Omental fat pad (tissue), 4 donors: ENCODE measurements at places on chromosomes 16 and 17.

GRCh38 chr17:81577278-81578000, 25.3 kb upstream of the FAAP100 start:
- DNase-seq: no peak

GRCh38 chr17:14080847-14081251, 11.5 kb downstream of the COX10 start:
- no peak for DNase-seq

DNA sequence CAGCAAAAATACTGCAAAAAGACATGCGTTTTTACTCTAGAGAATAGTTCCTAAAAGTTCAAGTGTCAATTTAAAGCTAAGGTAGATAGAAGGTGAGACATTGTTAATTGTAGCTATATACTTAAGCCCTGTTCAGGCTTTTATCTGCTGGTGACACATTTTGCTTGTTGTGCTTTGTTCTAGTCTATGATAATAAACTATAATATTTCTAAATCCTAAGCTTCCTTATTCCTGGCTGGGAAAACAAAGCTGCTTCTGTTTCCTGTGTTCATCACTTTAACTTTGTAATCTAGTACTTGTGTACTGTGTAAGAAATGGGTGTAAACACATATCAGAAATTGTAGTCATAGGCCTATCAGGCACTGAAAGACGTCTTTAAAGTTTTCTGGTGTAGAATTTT, 77.3 kb downstream of the EFCAB13 start:
- DNase-seq: no peak

DNA sequence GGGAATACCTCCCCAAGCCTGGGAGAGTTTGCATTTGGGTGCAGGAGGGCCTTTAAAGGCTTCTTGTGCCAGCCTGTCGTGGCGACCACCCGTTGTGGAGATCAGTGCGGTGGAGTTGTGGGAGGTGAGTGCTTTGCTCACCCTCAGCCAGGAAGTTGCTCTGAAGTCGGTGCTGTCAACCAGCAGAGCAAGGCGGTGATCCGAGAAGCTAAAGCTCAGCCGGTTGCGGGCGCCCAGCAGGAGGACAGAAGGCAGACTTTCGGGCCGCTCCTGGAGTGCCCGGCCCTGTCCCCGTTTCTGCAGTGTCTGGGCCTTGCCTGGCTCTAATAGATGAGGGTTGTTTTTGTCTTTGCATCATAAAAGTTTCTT, 1.4 kb downstream of the UBE2I start:
- no peak for DNase-seq

DNA sequence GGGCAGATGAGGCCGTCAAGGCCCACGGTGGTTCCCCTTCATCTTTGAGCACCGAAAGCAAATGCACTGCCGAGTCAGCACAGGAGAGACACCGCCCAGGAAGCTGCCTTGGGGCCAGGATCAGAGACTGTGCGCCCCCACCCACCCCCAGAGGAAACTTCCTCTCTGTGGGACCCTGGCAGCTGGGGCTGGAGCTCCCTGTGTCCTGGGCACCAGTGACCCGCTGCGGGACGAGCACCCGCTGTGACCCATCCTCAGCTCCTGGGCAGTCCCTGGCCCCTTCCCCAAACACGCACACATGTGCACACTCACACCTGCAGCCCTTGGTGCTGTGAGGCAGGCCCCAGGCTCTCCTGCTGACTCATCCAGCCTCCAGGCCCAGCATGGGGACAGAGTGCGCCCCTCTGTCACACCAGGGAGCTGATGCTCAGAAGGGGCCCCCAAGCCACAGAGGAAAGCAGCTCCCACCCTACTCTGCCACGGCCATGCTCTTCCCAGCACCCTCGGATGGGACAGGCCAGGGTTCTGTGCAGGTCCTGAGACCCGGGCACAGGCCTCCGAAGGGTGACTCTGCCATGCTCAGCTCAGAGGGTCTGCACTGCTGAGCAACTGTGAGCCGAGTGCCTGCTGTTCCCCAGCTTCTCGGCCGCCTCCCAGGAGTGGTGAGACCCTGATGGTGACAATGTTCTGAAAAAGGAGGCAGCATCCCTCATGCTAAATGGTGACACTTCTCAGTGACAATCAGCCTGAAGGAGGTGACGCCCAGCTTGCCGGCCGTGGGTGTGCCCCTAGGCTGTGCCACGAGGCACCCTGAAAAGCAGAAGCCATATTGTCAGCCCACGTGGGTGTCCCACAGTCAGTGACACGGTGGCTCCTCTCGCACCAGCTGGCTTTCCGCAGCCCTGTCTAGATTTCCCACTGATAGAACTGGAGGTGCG, 3.6 kb downstream of the PIEZO1 start:
- no peak for DNase-seq

GRCh38 chr17:41284043-41284442, 8.5 kb downstream of the KRTAP9-7 start:
- no peak for DNase-seq

- DNase-seq: no peak
Measured at GRCh38 chr17:5592382-5592781, 8.1 kb upstream of the NLRP1 start.

GRCh38 chr17:1546292-1546922, 16.2 kb downstream of the PITPNA start:
- DNase-seq: no peak

DNA sequence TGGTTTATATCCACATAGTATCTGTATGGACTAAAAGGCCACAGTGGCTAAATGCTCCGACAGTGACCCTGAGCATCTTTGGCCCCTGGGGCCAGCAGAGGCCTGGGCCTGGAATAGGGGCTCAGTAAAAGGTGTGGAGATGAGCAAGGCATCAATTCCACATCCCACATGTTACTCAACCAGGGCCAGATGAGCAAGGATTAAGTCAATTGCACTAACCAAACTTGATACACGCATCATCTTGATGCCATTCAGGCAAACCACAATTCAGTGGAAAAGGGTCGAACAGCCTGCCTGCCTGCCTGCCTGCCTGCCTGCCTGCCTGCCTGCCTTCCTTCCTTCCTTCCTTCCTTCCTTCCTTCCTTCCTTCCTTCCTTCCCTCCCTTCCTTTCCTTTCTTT, 53.5 kb upstream of the DNAJA2 start:
- no peak for DNase-seq

- DNase-seq: no peak
Measured at GRCh38 chr16:84161037-84161436, 15.9 kb downstream of the DNAAF1 start.

DNA sequence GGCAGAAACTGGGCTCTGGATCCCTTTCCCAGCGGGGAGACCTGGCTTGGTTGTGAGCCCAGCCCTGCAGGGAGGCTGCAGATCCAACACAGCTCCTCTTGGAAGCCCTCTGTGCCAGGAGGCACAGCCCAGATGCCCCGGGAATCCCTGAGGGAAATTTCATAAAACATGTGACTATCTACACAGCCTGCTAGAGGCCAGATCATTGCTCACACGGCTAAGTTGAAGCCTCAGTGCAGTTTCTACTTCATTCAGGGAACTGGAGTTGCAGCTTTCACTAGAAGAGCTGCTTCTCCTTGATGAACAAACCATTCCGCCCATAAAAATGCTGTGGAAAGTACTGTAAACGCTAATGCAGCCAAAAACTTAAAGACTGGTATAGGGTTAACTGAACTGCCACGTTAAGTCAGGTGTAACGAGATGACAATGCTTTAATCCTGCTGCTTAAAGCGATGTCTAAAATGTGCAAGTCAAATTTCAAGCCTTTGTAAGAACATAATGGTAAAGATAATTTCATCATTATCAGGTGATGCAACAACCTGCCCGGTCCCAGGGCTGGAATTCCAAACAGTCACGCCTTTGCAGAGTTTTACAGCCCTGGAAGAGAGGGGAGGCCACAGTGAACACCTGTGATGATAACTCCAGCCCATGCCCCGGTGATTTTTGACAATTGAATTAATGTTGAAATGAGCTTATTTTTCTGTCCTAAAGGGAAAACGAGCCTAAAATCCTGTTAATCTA, 172.5 kb downstream of the ZFHX3 start:
- no peak for DNase-seq

DNA sequence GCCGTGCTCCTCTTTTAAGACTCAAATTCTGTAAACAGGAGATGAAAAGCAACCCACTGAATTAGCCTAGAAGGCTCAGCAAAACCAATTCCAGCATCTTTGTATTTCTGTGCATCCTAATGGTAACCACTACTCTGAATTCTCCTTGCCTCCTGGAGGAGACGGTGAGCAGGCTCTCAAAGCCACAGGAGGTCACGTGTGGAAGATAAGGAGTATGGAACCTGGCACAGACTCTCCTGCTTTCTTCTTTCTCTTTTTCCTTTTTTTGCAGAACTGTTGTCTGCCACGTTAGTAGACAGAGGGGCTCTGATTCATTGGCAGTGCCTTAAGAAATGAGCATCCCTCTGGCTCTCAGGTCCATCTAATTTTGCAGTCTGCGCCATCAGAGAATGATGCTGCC, 44.4 kb downstream of the VPS53 start:
- DNase-seq: no peak

GRCh38 chr17:751269-752001, 629 bp downstream of the GEMIN4 start:
- DNase-seq: no peak

- DNase-seq: no peak
Measured at GRCh38 chr16:53626811-53627210, 76.8 kb downstream of the RPGRIP1L start.

DNA sequence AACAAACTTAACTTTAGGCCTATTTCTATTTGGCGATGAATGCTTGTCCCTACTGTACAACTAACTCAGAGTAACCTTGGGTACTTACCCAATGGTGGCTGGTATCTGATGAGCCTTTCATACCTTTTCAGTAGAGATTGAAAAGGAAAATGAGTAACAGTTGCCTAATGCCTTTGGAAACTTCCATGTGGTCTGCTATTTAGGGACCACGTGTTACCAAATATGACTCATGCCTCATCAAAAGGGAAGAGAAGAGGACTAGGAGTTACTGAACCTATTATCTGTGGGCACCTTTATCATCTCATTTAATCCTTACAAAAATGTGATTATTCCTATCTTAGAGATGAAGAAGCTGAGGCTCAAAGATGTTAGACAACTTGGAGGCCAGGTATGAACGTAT, 8.1 kb downstream of the MYOCD start:
- DNase-seq: no peak

DNA sequence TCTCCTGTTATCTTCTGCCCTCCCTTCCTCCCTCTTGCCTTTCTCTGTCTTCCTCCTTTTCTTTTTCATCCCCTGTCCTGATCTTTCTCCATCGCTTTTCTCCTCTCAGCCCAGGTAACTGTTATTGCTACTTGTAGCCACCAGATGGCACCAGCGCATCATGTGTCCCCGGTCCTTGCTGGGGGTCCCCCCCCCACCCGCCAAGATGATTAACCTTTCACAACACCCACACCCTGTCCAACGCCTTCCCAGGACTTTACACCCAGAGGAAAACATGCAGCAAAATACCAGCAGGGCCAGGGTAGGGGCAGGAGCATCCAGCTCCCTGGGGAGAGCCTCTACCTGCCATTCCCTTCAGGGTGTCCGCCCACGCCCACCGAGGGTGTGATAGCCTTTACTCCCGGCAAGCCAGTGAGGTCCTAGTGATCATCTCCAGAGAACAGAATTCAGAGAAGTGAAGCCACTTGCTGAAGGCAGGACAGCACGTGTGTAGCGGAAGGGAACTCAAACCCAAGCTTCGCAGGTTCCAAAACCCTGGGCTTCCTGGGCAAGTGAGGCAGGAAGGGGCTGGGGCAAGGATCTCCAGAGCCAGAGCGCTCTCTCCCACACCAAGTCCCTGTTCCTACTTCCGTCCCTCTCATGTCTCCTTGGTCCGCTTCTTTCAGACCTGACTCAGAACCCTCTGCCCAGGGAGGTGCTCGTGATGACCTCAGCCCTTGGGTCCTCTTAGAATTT, 13.4 kb upstream of the TAC4 start:
- DNase-seq: no peak

GRCh38 chr17:62565817-62566216, 61.7 kb upstream of the MRC2 start:
- DNase-seq: no peak

DNA sequence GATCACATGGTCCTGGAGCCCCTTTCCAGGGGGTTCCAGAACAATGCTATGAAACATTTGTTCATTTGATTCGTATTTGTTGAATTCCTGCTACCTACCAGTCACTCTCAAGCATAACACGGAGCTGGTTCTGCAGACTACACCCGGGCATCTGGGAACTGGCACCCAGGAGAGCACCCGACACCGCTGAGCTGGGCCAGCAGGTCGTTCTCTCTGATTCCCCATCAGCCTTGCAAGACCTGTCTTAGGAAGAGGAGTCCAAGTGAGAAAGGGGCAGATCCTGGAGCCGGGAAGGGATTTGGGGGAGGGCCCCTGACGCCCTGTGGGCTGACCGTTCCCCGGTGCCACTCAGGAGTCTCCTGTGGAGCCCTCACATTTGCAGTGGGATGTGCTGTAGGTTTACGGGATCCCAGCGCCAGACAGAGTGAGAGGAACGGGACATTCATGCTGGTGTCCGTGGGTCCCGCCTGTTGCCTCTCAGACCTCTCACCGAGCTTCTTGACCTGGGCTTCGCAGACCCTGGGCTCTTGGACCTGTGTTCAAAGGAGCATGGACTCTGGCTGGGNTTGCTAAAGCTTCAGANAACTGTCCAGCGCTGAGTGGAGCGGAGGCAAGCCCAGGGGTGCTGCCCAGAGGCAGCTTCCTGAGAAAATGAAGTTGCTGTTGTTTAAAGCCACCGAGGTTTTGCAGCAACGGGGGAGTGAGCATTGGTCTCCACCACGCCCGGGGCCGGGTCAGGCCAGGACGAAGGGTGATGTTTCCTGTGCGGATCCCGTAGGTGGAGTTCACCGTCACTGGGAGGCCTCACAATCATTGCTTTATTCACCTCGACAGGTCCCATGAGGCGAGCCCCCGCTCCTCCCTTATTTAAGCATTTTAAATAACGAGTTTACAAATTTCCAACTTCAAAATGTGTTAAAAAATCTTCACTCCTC, 49.2 kb downstream of the METRNL start:
- no peak for DNase-seq

- DNase-seq: no peak
Measured at GRCh38 chr17:9266697-9267117, 245.4 kb downstream of the NTN1 start.

DNA sequence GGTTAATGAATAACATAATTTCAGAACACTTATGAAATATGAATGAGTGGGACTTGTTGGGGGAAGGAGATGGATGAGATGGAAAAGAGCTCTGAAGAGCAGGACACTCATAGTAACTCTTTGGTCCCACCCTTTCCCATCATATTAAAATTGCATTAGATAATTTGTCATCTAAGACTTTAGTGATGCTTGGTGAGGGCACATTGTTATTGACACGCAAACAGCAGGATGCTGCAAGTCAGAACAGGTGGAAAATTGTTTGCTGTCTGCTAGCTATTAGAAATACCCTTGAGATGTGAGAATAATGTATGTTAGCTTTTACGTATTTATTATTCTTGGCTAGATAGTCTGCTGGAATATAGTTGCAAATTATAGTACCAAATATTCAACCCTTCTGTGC, 75.7 kb downstream of the TANC2 start:
- no peak for DNase-seq

DNA sequence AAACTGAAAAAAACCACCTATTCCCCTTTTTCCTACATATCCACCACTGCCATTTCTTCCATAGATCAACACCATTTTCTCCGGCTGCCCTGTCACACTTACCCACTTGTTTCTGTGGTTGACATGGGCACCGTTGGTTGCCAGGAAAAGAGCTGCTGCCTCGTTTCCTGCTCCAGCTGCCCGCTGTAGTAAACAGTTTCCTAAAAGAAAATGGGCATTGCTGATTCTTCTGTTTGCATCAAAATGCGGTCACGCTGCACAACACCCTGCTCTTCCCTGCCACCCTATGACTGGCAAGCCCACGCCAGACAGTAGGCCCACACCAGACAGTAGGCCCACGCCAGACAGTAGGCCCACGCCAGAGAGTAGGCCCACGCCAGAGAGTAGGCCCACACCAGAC, 46.3 kb downstream of the CYB5D2 start:
- no peak for DNase-seq

GRCh38 chr16:4315186-4316107, at the start of gene GLIS2:
GLIS2 (plus strand) TSS chr16:4316067; CDS start chr16:4332281, 16,214 bp downstream.
- no peak for DNase-seq
